ENCODE measurements at places on chromosomes 3 and 15.
A peak's percentile ranks its signal among the peaks of the same experiment; 100 is the strongest.

GRCh38 chr3:100882571-100882984, 110.6 kb downstream of the ABI3BP start:
- no peak for DNase-seq

- no peak for DNase-seq
These were observed 21.3 kb downstream of the GRK7 start for GRCh38 chr3:141784531-141784930.

GRCh38 chr3:139389552-139390368, at the start of gene COPB2:
COPB2 (minus strand) TSS chr3:139389647; CDS start chr3:139389550, 97 bp downstream.
- peak; percentile 96 for DNase-seq

DNA sequence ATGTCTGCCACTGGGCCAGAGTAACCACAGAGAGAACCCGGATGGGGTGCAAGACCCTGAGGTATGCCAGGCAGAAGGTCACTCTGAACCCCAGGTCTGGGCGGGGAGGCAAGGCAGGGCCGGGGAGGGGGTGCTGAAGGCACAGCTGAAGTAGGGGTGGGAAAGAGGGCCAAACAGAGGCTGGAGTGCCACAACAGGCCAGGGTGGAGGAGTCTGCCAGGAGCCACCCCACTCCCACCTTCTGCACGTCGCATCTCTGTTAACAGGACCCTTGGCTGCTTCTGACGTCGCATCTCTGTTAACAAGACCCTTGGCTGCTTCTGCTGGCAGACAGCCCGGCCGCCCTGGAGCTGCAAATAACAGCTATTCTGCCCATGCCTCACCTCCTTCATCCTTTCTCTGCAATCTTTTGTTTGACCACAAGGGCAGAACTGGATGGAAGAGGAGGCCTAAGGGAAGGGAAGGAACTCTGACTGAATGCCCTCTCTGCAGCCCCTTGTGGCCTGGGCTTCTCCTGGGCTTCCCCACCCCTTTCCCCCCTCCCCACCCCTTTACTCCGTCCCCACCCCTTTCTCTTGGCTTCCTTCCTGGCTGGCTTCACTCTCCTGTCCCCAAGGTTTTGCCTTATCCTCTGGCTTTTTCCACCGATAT, 20.6 kb upstream of the FBLN2 start:
- DNase-seq, result no peak

DNA sequence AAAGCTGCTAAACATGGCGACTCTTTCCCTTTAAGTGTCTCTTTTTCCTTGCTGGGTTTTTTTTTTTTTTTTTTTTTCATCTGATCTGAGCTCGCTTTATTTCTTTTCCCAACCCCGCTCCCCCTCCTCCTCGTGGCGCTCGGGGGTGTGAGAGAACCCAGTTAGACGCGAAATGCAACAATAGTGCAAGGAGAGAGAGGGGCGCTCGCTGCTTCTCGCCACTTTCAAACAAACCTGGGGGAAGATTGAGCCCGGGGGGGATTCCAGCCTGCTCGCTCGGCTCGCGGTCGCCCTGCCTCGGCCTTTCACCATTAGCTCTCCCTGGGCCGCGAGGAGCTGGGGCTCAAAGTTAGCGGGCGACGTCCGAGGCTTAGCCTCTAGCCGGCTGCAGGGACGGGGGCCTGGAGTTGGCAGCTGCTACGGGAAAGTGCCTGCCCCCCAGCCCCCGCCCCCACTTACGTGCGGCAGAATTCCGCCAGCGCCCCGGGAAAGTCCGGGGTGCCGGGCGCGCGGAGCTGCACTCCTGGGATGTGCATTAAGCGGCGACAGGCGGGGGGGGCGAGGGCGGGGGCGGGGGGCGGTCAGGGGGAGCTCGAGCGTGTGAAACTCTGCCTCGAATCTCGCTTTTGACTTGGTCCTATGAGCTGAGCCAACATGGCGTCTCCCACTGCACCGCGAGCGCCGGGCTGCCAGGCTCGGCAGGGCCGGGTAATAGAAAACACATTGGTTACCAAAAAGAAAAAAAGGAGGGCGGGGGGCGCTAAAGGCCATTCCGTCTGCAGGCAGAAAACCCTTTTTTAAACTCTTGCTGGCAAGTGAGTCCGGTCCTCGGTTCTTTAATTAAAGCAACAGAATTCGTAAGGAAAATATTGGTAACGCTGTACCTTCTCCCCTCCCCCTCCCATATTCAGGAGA, 10.4 kb downstream of the NR2F2 start:
- no peak for DNase-seq

All from germinal center (tissue), 1 donor.